Type B pancreatic cell (in vitro differentiated cells): ENCODE measurements at places on chromosomes 12 and 14. TPM values are rescaled to one million over a fixed set of nuclear protein-coding genes. Genes with fewer than 3 reads are reported as not detected.

SPTB gene
- total RNA-seq: 3.8 and 5.0 TPM in 2 replicates

GRCh38 chr12:51357374-51358047 lies 11.0 kb upstream of the CELA1 start:
- H3K27ac ChIP-seq: no peak overlapping the region
- no peaks in the 10 kb centered on the region for H3K27me3 ChIP-seq
- no peak overlapping the region for H3K4me3 ChIP-seq
- peaks cover 9% of the 10 kb centered on the region for H3K4me1 ChIP-seq
- no peaks in the 10 kb centered on the region for H3K36me3 ChIP-seq

BTBD7 gene
- 47.9 and 48.1 TPM in 2 replicates for total RNA-seq

DNA sequence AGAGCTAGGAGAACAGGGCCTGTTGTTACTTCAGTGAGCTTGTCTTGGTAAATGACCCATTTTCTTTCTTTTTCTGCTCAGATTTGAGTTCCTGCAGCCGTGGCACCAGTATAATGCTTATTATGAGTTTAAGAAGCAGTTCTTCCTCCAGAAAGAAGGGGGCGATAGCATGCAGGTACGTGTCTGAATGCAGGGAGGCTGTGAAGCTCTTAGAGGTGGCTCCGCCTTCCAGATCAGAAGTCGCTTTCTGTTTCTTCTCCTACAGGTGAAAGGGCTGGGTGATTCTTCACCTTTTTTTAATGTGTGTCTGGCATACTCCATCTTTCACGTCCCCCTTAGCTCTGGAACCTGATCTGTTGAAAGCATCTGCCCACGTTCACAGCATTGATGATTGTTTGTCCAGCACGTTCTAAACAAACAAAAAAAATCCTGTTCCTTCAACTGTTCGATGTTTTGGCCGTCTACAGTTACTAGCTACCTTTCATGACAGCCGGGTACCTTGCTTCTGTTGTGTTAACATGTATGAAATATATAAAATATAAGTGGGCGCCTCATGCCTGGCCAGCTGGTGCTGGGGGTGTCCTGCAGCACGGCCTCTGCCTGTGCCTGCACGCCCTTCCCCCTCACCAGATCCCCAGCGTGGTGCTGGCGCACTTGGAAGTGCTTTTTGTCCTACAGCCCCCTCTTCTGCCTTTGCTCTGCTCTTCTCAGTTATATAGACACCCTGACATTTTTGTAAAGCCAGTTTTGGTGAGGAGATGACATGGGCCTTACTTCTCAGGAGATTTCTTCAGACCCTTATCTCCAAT lies 44.6 kb downstream of the SFSWAP start:
- DNase-seq: no peak
- peaks cover 40% of the 10 kb centered on the region for H3K36me3 ChIP-seq
- H3K4me3 ChIP-seq: no peak overlapping the region
- no peaks in the 10 kb centered on the region for H3K27me3 ChIP-seq
- no peak overlapping the region for H3K27ac ChIP-seq
- no peaks in the 10 kb centered on the region for H3K4me1 ChIP-seq

DNA sequence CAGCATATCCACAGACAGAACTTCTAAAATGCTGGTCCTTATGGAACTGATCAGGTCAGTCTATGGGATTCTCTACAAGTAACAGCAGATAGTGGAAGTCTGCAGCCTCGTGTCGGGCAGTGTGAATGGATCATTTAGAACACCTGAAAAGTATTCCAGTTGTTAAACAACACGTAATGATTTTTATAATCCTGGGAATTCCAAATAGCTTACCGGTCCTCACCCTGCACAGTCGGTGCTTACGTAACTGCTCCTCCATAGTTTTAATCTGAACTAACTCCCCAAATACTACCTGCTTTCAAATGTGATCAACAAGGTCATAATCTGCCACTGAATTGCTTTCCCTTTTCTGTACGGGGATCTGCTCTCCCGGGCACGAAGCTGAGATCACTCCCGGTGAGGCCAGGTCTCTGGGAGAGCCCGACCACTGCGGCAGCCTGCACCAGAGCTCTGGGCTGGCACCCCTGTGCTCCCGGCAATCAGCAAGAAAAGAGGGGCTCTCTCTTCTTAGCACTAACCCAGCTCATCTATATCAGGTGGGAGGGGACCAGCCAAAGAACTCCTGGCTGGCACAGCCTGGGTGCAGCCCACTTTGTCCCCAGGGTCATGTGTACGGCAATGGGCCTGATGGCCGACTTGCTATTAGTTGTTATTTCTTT lies 157.0 kb downstream of the FOXN3 start:
- no peaks in the 10 kb centered on the region for H3K27me3 ChIP-seq
- H3K4me1 ChIP-seq: peaks cover 14% of the 10 kb centered on the region
- no peak overlapping the region for H3K4me3 ChIP-seq

GRCh38 chr12:124165695-124166094 lies 129.2 kb upstream of the RFLNA start:
- no peak for DNase-seq
- no peak overlapping the region for H3K27ac ChIP-seq

ACOT4 gene
- 0.99 and 1.9 TPM in 2 replicates for total RNA-seq

NEMF gene
- 87.9 and 104 TPM in 2 replicates for total RNA-seq

DNA sequence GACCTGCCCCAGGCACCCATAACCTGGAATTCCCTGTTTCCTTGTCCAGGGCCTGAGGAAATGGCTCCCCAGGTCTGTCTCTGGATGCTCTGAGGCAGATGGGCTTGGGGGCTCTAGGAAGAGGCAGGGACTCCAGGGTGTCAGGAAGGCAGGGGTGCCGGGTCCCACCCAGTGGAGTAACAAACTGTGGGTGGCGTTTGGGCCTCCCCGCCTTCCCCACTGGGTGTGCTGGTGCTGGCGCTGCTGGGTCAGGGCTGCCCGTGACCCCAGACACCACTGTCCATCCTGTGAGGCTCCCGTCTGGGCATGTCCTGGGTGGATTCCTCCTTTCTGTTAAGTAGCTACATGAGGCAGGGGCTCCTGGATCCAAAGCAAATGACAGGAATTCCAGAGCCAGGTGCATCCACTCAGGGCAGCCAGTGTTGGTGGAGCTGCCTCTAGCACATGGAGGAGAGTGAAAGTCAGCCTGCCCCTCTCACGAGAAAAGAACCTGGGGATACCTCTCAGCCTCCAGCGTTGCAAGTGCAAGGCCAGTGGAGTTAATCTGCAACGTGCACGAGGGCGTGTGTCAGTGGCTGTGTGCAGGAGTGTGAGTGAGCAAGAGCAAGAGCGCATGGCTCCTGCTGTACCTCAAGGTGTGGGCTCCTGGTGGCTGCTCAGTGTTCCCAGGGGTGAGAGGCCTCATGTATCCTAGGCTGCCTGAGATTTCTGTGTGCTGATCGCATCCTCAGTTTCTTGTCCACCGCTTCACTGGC lies 403.1 kb downstream of the TMEM121 start:
- DNase-seq: peak; percentile 39
- H3K4me1 ChIP-seq: no peaks in the 10 kb centered on the region
- no peak overlapping the region for H3K4me3 ChIP-seq
- no peaks in the 10 kb centered on the region for H3K36me3 ChIP-seq
- no peak overlapping the region for H3K27ac ChIP-seq
- H3K27me3 ChIP-seq: no peaks in the 10 kb centered on the region
